ENCODE measurements at places on chromosomes 12 and 14. TPM values are rescaled to one million over a fixed set of nuclear protein-coding genes. Genes with fewer than 3 reads are reported as not detected.

TAS2R43 gene
- total RNA-seq = 0.35 TPM

SLC25A21 gene
- total RNA-seq = 1.6 TPM

SLC2A14 gene
- total RNA-seq = 1.1 TPM

MTRFR gene
- total RNA-seq = 14.0 TPM

ZFHX2 gene
- total RNA-seq = 12.5 TPM

MYF5 gene
- not detected for total RNA-seq

RPL10L gene
- total RNA-seq = not detected

SLC10A1 gene
- 0.86 TPM for total RNA-seq

TAS2R7 gene
- total RNA-seq = not detected

TAS2R30 gene
- total RNA-seq = 1.7 TPM

SCAF11 gene
- total RNA-seq = 98.7 TPM

PLBD1 gene
- 41.9 TPM for total RNA-seq

Data from mucosa of gallbladder (tissue), 1 donor.